Stimulated activated CD8-positive, alpha-beta memory T cell treated with anti-CD3 and anti-CD28 coated beads, Interleukin-7, amount 100 ng/mL, for 48 hours (primary cell): ENCODE measurements at places on chromosomes 3 and 15.

DNA sequence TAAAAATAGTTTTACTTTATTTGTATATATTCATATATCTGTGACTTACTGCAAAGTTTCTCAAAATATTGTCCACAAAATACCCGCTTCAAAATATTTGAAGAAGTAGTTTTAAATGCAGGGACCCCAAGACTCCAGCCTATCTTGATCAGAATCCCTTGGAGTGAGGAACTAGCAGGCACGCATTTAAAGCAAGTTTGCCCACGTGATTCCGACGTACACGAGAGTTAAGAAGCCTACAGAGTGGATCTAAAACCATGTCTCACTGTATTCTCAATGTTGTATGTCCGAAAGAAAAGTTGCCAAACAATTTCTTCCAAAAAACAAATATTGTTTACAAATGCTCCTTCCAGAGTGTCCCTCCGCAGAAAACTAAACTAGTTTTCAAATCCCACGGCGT lies 1.7 kb downstream of the GABRB3 start:
- no peak for DNase-seq

GRCh38 chr15:63628123-63628822 lies 31.1 kb downstream of the FBXL22 start:
- no peak for DNase-seq

DNA sequence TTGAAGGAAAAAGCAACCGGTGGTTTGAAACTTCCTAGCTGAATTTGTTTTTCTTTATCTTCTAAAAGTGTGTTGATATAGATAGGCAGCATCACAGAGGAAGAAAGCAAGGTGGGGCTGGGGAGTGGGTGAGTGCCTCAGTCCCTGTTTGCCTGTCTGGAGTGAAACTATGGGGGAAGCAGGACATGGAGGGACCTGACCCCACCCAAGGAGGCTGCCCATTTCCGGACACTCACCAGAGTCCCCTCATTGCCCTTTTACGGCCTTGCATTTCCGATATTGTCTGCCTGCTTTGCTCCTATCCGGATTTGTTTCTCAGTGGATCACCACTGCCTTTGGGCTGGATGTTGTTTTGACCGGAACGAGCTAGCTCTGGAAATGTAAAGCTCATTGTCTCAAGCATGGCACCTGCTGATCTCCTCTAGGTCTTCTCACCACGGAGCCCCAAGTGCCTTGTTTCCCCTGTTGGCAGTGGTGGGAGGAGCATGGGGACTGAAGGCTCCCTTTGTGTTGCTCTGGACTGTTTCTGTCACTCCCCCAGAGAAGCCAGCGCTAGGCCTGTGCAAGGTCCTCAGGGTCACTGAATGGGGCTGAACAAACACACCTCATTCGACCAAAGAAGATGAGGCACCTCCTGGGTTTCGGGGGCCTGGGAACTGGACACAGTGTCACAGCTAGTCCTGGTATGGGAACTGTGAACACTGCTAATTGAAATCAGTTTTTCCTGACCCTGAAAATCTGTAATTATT lies 7.0 kb downstream of the CLDN11 start:
- no peak for DNase-seq

DNA sequence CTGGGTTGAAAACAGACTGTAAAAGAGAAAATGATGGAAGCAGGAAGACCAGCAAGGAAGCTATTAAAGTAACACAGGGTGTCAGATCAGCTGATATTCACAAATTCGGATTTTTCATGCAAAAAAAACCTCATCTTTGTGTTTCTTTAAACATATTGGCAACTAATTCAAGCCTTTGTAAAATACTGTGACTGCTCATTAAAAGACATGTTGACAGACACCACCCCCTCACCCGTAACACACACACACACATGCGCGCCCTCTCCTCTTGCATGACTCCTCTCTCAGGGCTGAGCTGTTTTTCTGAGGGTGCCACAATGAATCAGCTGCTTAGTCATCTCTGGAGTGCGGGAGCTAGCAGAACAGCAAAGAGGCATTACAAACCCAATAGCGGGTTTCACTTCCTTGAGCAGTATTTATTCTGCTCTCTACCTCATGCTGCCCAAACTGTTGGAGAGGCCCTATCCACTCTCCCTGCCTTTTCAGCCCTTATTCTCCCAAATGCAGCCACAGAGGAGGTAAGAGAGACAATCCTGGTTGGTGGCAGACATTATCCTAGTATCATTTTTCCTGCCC lies 35.8 kb upstream of the CCDC80 start:
- peak; percentile 89 for DNase-seq

GRCh38 chr3:161558236-161558635 lies 61.6 kb downstream of the OTOL1 start:
- DNase-seq = no peak

- no peak for DNase-seq
These were observed 8.3 kb upstream of the CPNE9 start for GRCh38 chr3:9695345-9695744.

GRCh38 chr15:39593656-39594445 lies 13.0 kb downstream of the THBS1 start:
- no peak for DNase-seq

GRCh38 chr3:120145542-120146285 lies 51.5 kb upstream of the GSK3B start:
- DNase-seq = no peak

DNA sequence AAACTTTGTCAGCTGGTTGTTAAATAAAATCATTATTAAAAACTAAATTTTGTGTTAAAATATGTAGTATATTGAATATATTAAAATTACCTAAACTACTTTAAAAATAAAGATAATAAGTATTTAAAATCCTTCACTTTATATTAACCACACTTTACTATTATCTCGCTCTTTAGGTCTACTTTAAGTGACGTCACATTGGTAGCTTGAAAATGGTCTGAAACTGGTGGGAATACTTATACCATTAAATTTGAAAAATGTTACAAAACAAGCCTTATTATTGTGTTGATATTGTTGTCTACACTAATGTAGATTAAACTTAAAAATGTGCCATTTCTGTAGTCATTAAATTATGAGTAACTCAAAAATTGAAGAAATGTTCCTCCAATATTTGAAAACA lies 77.6 kb downstream of the ZIC4 start:
- no peak for DNase-seq

GRCh38 chr3:25473246-25473645 lies 45.2 kb downstream of the RARB start:
- DNase-seq = no peak

DNA sequence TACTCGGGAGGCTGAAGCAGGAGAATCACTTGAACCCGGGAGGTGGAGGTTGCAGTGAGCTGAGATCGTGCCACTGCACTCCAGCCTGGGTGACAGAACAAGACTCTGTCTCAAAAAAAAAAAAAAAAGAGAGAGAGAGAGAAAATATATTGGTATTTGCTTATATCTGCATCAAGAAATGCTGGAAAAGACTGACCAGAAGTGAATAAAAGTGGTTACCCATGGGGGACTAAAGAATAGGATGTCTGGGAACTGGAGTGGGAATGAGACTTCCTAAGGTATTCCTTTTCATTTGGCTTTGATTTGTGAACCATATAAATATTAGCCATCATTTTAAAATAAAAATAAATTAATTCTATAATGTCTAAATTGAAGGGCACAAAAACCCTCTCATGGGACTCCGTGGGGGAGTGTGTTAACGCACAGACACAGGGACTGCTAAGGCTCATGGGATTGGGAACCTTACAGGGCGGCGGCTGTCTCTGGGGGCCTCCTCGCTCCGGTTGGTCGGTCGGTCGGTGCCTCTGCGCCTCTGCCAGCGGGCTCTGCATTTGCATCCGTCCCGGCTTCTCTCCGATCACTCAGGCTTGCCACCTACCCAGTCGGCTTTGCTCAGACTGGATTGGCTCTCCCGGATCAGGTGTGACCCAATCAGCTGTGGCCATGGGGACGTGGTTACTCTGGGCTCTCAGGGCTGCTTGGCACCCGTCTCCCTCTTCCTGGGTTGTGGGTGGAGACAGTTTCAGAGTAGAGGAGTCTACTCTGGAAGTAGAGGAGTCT lies 12.7 kb upstream of the TSPAN3 start:
- no peak for DNase-seq

- DNase-seq = no peak
These were observed 55.4 kb downstream of the PSMD6 start for GRCh38 chr3:63967675-63968611.

DNA sequence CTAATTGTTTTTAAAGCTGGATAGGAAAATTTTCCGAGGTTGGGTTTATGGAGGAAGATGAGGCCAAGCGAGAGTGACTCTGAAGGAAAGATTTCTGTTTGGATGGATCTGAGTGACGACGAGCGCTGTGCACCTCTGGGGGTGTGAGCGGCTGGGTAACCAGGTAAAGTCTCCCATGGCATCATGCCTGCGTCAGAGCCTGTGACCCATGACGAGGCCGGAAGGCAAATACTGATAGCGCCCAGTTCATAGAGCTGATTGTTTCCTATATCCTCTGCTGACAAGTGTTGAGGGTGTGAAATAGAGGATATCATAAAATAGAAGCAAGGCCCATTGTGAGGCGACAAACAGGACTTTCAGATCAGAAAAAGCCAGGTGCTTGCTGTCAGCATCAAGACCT lies 33.7 kb upstream of the MAGEF1 start:
- DNase-seq = no peak

GRCh38 chr3:157170861-157171260 lies 10.9 kb upstream of the CCNL1 start:
- DNase-seq = no peak

GRCh38 chr15:28944286-28944685 lies 58.5 kb downstream of the APBA2 start:
- DNase-seq = no peak

DNA sequence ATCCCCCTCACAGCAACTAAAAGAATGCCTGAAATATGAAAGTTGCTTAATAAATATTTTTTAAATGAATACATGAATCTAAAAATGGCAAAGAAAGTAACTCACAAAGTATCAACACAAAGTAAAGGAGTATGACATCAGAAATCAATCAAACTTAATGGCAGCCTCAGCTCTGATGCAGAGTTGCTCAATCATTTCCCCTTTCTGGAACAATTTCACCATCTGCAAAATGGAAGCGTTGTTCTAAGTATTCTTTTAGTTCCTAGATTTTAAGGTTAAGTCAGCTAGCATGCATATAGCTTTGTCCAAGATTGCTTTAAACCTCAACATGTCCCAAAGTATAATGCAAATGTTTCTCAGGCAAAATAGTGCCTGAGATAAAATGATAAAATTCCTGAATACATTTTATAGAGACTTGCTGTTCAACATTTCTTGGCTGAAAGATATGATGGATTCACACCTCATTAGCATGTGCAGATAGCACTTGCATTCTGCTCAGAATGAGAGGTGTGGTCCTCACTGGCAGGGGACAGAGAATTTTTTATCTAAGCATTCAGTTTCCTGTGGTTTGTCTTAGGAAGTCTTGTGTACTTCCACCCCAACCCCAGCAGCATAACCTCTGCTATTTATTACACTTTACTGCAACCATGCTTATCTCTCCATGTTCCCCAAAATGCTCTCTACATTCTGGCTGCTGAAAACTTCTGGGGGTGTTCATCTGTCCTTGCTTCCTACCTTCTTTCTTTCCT lies 429.3 kb downstream of the GRM7 start:
- no peak for DNase-seq

- DNase-seq = no peak
These were observed at the start of gene ERC2 for GRCh38 chr3:56468184-56469106. TSS of gene ERC2 (minus strand) at chr3:56468467.

DNA sequence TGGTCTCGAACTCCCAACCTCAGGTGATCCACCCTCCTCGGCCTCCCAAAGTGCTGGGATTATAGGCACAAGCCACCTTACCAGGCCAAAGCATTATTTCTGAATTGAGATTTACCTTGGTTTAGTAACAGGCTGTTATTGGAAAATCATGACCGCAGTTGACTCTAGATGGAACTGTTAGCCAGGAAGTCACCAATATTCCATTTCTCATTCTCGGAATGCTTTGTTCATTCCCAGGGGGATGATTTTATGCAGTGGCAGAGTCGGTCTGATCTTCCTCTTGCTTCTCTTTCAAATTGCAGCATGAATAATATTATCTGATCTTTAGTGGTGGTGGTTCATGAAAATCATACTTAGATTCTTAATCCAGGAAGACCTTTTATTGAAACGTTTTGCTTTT lies 195.5 kb upstream of the MBNL1 start:
- no peak for DNase-seq

DNA sequence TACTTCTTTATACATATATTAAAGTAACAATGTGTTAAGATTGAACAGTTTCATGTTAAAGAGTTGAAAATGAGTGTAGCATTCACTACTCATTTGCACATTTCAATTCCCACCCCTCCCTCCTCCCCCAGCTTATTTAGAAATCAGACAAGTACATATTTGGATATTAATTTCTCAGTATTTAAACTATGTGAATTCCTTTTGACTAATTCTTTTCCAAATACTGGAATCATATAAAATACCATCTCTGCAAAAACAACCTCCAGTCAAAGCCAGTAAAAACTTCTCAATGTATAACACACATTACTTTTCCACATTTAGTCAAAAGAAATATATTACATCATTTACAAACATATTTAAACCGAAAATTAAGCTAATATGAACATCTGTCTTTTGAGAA lies 25.5 kb upstream of the SHC4 start:
- DNase-seq = no peak

DNA sequence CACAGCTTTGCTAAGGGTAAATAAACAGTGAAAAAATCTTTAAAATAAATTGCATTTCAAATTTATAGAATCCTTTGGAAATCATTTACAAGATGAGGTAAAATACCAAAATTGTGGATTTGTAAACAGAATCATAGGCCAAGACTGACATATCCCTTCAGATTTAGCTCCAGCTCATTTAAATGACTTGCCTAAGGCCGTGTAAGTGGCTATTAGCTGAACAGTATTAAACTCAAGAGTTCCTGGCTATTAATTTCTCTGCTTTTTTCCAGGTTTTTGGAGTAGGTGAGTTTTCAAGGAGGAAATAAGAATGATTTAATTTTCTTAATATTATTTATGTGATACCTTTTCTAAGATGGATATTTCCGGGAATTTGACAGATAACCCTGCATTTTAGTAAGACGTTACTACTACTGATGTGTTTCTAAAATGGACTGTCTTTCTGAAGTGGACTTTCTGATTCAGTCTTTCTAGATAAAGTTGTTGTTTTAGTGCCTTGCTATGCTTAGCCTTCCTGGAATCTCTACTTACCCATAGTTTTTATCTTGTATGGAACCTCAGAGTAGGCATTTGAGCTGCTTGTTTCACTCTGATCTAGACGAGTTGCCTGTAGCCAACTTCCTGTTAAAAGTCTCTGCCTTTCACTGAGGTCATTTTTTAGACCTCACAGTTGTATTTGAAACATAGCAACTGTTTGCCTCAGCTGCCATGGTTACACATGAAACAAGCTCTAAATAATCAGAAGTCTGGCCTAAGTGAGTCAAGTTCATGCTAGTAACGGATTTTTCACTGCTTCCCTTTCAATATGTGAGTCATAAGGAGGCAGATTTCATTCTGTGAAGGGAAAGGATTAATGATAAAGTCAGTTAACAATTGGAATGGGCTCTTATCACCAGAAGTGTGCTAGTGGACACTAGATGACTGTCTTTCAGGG lies 127.0 kb downstream of the KLHL25 start:
- no peak for DNase-seq
